ENCODE measurements at places on chromosomes 4 and X.

- no peak for DNase-seq
Observed at GRCh38 chr4:186204103-186204559, 12.8 kb downstream of the CYP4V2 start.

DNA sequence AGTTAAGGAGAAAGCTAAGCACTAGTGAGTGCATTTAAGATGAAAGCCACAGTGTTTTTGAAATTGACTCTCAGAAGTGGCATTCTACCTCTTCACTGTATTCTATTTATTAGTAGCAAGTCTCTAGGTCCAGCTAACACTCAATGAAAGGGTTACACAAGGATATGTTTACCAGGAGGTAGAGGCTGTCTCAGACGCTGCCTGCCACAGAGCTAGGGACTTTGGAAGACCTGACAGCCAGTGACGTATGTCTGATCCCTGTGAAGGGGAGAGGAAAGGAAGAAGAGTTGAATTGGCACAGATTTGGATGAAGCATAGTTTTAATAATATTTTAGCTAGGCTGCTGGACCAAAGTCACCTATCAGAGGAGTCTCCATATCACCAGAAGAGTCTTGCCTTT lies 36.5 kb upstream of the KLHL2 start:
- no peak for DNase-seq

- DNase-seq = no peak
Observed at GRCh38 chr4:146112389-146112788, 63.1 kb upstream of the LSM6 start.

DNA sequence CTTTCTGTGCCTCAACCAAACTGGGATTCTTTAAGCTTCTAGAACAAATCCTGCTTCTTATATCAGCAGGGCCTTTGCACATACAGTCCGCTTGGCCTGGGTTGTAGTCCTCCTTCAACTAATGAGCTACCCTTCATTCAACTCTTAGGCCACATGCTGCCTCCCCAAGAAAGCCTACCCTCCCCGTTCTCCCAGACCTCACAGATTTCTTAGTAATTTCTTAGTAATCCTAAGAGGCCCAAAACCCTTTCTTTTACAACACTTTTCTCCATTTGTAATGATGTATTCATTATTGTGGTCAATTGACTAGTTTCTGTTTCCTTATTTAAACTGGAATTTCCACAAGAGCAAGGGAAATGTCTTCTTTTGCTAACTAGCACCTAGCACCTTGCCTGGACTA lies 233.1 kb downstream of the PPP1R2C start:
- no peak for DNase-seq

GRCh38 chr4:30882995-30883675 lies 163.0 kb downstream of the PCDH7 start:
- no peak for DNase-seq

DNA sequence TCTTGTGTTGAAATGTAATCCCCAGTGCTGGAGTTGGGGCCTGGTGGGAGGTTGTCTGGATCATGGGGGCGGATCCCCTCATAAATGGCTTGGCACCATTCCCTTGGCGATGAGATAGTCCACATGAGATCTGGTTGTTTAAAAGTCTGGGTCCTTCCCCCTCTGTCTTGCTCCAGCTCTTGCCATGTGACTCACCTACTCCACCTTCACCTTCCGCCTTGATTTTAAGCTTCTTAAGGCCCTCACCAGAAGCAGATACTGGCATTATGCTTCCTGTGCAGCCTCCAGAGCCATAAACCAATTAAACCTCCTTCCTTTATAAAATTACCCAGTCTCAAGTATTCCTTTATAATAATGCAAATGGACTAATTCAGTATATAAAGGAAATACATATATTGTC lies 111.5 kb downstream of the NR3C2 start:
- DNase-seq = no peak

DNA sequence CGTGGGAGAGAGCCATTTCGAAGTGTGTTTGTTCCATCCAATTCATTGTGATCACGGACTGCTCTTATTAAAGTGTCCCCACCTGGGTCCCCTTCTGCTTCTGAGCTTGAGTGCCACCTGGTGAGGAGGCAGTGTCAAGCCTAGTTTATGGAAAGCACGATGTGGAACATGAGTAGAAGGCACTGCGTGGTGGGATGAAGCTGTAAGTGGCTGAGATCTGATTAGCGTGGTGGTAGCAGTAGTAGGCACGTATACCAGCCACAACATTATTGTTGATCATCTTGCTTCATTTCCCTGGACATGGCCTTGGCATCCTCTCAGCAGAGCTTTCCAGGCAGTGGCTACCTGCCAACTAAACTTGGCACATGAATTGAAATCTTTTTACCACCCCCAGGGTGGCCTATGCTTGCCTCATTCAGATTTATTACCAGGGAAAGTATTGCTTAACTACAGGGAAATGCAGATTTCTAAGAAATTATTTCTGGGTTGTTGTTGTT lies 46.4 kb downstream of the GPAT3 start:
- no peak for DNase-seq

- no peak for DNase-seq
Observed at GRCh38 chr4:145083891-145084605, 13.9 kb downstream of the ANAPC10 start.

DNA sequence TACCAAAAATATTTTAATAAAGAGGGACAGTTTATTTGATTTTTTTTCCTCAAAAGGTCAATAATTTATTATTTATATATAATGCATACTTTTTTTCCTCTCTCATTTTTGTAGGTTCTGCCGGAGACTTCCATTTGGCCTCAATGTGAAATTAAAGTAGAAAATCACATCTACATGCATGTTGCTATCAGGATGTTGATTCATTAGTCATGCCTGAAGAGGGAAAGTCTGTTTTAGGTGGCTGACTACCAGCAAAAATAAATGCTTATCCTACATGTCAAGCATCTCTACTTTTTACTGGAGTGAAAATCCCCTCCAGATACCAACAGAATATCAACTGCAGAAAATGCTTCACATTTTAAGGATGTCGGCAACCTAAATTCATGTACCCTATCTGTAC lies 41.5 kb downstream of the KIAA0232 start:
- DNase-seq = no peak

DNA sequence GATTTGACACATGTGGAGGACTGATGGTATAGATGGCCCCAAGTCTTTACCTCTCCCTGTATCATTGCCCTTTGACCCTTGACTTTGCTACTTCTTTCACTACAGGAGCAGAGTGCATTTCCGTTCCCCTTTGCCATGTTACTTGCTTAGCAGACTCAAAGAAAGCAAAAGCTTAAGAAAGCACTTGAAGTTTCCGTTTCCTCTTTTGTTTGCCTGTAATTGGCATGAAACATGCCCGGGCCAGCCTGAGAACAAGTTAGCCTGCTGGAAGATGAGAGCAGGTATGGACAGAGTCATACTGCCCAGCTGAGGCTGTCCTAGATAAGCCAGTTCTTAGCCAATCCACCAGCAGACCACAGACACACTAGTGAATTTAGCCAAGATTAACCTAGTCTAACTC lies 206.0 kb downstream of the BCOR start:
- DNase-seq = no peak

- peak; percentile 12 for DNase-seq
Observed at GRCh38 chrX:10482261-10482660, 138.1 kb downstream of the MID1 start.

DNA sequence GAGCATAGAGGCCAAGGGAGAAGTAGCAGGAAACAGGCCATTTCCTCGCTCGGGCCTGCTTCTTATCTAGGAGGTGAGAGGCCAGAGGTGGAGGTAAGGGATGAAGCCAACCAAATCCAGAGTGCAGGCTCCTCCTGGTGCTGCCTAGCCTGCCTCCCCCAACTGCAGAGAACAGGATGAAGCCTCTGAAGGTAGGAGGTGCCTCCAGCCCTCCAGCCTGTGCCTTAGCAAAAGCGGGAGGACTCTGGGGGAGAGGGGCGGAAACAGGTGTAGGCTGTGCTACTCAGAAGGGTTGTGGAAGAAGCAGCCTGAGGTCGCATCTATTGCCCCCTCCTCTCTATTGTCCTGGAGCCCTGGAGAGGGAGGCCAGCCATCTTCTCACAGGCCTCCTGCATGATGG lies 2.9 kb upstream of the MTM1 start:
- no peak for DNase-seq

DNA sequence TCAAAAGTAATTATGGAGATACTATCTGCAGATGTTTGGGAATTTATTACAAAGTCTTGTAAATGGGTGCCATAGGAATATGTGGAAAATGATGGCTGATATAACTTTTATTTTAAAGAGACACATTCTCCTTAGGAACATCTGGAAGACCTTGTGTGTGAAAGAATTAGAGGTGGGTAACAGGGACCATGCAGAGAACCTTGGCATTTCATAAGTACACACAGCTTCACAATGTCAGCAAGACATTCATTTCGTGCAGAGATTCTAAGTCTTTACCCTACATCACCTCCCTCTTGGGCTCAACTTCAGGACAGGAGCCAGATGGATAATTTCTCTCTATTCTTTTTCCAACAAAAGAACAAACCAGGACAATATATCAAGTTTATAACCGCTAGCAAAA lies 458.1 kb upstream of the INTU start:
- no peak for DNase-seq

- no peak for DNase-seq
Observed at GRCh38 chrX:18755651-18756050, 48.2 kb downstream of the PPEF1 start.

GRCh38 chrX:145178268-145178667 lies 69.0 kb upstream of the SPANXN1 start:
- no peak for DNase-seq

DNA sequence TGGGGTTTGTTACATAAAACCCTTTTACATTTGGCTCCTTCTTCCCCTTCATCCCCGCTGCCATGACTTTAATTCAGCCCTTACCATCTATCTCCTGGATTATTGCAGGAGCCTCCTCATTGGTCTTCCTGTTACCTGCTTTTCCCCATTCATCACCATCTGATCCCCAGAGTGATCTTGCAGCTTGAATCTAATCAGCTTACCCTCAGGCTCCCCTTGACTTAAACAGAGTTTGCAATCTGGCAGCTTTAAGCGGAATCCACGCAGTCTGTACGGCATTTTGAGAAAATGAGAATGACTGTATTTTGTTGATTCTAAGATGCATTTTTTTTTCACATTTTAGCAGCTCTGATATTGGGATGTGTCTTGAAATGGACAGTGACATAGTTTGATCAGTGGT lies 14.9 kb upstream of the PPEF1 start:
- no peak for DNase-seq

DNA sequence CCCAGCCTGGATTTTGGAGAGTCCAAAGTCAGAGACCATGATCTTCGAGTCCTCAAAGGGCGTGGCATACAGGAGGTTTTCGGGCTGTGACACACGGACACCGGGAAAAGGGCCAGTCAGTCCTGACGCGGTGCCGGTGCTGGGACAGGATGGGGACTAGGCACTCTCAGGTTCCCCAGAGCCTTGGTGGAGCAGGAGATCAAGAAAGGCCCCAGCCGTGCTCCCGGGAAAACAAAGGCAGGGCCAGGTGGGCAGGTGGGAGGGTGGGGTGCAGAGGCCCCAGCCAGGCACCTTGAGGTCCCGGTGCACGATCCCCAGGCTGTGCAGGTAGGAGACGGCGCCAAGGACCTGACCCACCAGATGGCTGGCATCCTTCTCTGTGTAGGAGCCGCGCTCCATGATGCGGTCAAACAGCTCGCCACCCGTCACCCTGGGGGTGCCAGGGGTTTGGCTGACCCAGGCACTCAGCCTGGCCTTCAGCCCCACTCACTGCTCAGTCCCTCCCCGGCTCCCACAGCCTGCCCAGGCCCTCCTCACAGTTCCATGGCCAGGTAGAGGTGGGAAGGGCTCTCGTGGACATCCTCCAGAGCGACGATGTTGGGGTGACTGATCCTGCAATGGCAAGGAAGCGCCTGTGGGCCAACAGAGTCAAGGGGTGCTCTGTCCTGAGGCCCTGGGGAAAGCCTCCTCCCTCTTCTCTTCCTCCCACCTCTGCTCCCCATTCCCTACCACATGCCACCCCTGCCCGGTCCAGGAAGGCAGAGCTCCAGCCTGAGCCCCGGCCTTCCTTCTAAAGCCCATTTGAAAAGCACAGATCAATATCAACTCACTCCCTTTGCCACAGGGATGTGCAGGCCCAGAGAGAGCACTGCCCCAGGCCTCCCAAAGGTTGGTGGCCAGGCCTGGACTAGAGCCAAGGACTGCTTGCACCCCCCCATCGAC lies 1.8 kb downstream of the PNCK start:
- DNase-seq = no peak

- no peak for DNase-seq
Observed at GRCh38 chr4:78578674-78579425, 27.3 kb downstream of the ANXA3 start.

DNA sequence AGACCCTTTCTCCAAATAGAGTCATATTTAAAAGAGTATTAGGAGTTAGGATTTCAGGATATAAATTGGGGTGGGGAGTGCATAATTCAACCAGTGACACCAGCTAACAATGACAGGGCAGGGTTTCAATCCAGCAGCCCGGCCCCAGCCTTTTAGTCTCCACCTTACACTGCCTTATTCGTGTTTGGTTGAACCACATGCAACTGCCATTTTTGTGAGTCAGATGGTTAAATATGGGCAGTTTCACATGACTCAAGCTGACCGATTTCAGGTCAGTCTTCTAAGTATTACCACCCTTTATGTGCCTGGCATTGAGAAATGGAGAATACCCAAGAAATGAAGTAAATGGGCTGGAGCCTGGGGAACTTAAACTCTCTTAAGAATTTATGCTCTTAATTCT lies 102.8 kb downstream of the STOX2 start:
- no peak for DNase-seq

DNA sequence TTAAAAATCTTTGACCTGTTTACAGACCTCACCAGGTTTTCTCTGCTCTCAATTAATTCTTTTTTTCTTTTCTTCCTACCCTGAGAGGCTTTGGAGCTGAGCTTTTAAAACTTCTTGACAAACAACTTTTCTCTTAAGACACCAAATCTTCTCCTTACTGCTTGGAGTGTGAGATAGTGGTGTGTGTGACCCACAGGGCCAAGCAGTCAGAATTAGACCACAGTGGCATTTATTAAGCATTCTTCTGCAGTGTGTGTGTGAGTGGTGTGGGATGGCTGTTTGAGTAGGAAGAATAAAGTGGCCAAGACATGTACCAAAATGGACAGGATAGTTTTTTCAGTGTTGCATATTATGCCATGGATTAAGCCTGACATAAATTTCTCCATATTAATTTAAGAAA lies 665.1 kb downstream of the RAPGEF2 start:
- no peak for DNase-seq

GRCh38 chrX:136261321-136261720 lies 10.1 kb upstream of the MAP7D3 start:
- no peak for DNase-seq

- no peak for DNase-seq
Observed at GRCh38 chrX:48956728-48957414, 536 bp downstream of the OTUD5 start.

- DNase-seq = no peak
Observed at GRCh38 chrX:150255441-150256296, 107.4 kb upstream of the MAMLD1 start.

DNA sequence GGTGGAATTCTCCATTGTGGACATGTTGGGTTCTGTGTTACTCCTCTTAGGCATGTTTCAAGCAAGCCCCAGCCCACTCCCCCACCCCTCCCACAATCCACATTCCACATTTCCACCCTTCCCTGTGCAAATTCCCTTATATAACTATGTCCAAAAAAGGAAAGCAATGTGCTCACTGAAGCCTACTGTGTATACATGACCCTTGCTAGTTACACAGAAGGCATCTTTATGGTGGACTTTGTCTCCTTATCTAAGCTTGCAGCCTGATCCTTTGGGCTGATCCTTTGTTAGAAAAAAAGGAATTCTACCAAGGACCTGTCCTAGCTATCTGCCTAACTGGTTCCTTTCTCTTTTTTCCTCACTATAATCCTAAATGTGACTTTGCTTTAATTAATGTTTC lies 796.8 kb downstream of the NLGN4X start:
- no peak for DNase-seq

GRCh38 chr4:42710329-42710728 lies 53.4 kb upstream of the ATP8A1 start:
- DNase-seq = no peak
